ENCODE measurements at places on chromosomes 1 and 21.

DNA sequence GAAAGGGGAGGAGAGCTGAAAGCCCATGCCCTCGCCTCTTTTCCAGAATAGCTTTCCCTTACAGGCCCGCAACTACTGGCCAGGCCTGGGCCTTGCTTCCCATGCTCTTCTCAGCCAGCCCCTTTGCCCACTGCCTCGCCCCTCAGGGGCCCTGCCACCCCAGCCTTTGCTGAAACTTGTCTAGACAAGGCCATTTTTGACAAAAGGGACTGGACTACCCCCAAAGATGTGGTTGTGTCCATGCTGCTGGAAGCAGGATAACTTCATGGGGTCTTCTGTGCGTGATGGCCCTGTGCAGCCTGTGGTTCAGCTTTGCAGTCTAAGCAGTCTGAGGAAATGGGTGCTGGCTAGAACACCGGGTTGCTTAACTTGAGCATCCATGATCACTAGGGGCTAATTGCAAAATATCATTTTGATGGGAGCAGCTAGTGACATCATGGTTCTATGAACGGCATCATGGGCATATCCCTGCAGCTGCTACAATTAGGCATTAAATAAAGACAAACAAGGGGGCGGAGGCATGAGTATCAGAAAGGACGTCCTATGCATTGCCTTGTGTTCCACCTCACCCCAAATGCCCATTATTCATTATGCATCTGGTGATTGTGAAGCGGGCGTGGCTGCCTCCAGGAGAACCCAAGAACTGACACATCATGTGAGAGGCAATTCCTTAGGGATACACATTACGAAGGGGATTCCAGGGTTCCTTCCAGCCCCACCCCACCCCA is 36.8 kb downstream of the NTPCR start:
- no peak overlapping the region for H3K4me3 ChIP-seq
- H3K4me1 ChIP-seq = peaks cover 46% of the 10 kb centered on the region
- no peak overlapping the region for H3K27ac ChIP-seq
- peaks cover 16% of the 10 kb centered on the region for H3K36me3 ChIP-seq
- no peaks in the 10 kb centered on the region for H3K27me3 ChIP-seq

DNA sequence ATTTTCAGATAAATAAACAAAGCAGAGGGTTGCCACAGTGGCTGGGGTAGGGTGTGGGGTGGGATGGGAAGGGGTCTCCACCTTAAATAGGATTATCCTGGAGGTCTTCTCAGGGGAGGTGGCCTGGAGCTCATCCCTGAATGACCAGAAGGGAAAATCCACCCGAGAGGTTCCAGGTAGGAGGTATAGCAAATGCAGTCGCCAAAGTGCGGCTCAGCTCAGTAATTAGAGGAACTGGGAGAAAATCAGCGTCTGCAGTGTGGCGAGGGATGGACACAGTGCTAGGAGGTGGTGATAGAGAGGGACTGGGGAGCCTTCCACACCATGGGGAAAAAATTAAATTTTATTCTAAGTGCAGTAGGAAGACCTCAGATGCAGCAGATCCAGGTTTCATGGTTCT is 584.5 kb downstream of the MATN1 start:
- H3K4me3 ChIP-seq = no peak overlapping the region
- H3K27me3 ChIP-seq = peaks cover 7% of the 10 kb centered on the region
- DNase-seq = no peak
- no peaks in the 10 kb centered on the region for H3K36me3 ChIP-seq

DNA sequence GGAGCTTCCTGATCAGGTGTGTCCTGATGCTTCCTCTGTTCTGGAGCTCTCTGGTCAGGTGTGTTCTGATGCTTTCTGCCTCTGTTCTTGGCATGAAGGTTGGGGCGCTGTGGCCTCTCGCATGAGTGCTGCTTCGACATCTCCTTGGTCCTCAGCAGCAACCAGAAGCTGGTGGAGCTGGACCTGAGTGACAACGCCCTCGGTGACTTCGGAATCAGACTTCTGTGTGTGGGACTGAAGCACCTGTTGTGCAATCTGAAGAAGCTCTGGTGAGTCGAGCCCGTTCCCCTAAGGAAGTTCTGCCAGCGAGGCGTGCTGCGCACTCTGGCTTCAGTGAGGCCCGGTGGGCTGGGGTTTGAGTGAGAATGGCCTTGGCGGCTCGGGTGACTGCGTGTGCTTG is 18.0 kb downstream of the NLRP3 start:
- H3K4me1 ChIP-seq = peaks cover 12% of the 10 kb centered on the region
- no peak for DNase-seq
- peak overlapping the region; percentile 24 for H3K27ac ChIP-seq

- no peak overlapping the region for H3K27ac ChIP-seq
- no peak overlapping the region for H3K4me3 ChIP-seq
- no peaks in the 10 kb centered on the region for H3K4me1 ChIP-seq
- DNase-seq = no peak
- peaks cover 6% of the 10 kb centered on the region for H3K36me3 ChIP-seq
Measured at GRCh38 chr1:109383087-109383779, 14.5 kb downstream of the SORT1 start.

GRCh38 chr1:114105421-114105979 is 48.2 kb downstream of the SYT6 start:
- H3K36me3 ChIP-seq = peaks cover 33% of the 10 kb centered on the region
- H3K4me3 ChIP-seq = no peak overlapping the region
- H3K4me1 ChIP-seq = peaks cover 59% of the 10 kb centered on the region
- H3K27me3 ChIP-seq = peaks cover 3% of the 10 kb centered on the region
- peak overlapping the region; percentile 31 for H3K27ac ChIP-seq

DNA sequence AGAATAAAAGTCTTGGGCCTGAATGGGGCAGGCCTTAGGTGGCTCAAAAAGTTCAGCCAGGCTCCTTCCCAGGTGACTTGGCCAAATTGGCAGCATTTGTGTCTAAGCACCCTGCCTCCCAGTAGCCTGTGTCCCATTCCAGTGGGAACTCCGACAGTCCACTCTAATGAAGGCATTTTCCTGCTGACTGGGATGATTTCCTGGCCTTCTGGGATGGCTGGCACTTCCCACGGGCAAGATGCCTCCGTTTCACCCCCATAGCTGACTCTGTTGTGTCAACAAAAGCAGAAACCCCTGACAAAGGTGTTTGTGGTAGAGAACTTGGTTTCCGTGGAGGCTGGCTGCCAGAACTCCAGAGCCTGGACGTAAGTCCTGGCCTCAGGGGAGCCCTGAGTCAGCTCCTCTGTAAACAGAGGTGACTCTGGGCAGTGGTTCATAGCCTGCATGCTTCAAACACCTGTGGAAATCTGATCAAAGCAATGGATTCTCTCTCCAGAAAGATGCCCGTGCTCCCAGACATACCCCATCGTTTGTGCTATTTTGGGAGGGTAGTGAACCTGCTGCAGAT is 36.6 kb downstream of the WNT3A start:
- DNase-seq = no peak
- peaks cover 8% of the 10 kb centered on the region for H3K4me1 ChIP-seq
- H3K4me3 ChIP-seq = no peak overlapping the region

GRCh38 chr21:16073586-16073985 is 343.8 kb downstream of the USP25 start:
- no peak for DNase-seq
- no peaks in the 10 kb centered on the region for H3K36me3 ChIP-seq
- H3K27me3 ChIP-seq = no peaks in the 10 kb centered on the region
- peaks cover 21% of the 10 kb centered on the region for H3K4me1 ChIP-seq
- no peak overlapping the region for H3K4me3 ChIP-seq
- peak overlapping the region; percentile 53 for H3K27ac ChIP-seq

- H3K4me1 ChIP-seq = no peaks in the 10 kb centered on the region
- H3K27ac ChIP-seq = no peak overlapping the region
- H3K4me3 ChIP-seq = no peak overlapping the region
- peaks cover 32% of the 10 kb centered on the region for H3K36me3 ChIP-seq
Measured at GRCh38 chr1:27973771-27974416, 14.1 kb downstream of the XKR8 start.

DNA sequence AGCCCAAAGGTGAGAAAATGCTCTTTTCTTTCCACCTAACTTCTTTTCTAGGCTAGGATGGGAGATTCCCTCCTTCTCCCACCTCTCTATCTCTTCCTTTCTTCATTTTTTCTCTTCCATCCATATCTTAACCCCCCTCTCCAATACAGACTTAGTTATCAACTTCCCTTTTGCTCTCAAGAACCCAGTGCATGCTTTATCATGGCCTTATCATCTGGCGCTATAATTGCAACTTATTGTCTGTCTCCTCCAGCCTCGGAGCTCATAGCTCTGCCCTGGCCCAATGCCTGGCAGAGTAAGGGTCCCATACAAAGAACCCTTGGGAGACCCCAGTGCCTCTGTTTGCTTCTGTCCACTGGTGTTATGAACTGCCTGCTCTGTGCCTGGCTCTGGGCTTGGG is 71.0 kb upstream of the NFASC start:
- no peak overlapping the region for H3K4me3 ChIP-seq
- H3K36me3 ChIP-seq = no peaks in the 10 kb centered on the region
- H3K4me1 ChIP-seq = no peaks in the 10 kb centered on the region
- no peak overlapping the region for H3K27ac ChIP-seq
- peaks cover 50% of the 10 kb centered on the region for H3K27me3 ChIP-seq

DNA sequence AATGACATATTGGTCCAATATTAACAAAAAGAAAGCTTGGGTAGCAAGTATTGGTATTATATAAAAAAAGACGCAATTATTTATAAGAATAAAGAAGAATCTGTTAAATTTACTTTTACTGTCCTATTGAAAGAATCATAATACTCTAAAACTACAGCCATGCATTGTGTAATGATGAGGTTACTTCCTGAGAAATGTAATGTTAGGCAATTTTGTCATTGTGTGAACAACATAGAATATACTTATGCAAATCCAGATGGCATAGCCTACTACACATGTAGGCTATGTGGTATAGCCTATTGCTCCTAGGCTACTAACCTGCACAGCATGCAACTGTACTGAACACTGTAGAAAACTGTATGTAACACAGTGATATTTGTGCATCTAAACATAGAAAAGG is 121.2 kb upstream of the PTGFR start:
- H3K27me3 ChIP-seq = peaks cover 3% of the 10 kb centered on the region
- no peaks in the 10 kb centered on the region for H3K36me3 ChIP-seq
- no peak for DNase-seq
